ENCODE measurements at places on chromosomes 6 and 20. TPM values are rescaled to one million over a fixed set of nuclear protein-coding genes. Genes with fewer than 3 reads are reported as not detected.
A peak's percentile ranks its signal among the peaks of the same experiment; 100 is the strongest.

DNA sequence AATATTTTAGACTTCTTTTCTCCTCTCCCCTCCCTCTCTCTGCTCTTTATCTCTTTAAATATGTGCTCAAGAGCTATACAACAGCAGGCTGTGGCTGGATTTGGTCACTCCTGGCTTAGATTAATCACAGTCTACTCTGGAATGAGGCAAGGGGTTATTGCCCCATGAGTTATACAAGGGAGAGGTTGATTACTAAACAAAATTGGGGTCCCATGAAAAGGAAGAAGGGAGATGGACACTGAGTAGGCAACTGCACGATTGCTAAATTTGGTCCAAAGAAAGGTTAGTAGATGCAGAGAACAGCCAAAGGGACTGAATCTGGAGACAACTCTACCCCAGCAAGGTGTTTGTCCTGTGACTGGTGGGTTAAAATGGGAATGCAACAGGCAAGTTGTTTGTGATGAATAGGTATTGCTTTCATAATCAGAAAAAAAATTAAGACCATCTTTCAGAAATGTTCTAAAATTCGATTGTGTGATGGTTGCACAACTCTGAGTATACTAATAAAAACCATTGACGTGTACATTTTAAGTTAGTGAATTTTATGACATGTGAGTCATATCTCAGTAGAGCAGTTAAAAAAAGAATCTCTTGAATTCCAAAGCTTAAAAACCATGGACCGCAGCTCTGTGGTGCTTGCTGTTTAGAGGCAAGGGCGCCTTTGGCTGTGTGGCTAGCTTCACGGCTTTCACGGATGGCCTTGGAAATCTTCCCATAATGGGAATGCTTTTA is 57.1 kb downstream of the KIZ start:
- peak; percentile 72 for DNase-seq

The GPR6 gene
- not detected for total RNA-seq

DNA sequence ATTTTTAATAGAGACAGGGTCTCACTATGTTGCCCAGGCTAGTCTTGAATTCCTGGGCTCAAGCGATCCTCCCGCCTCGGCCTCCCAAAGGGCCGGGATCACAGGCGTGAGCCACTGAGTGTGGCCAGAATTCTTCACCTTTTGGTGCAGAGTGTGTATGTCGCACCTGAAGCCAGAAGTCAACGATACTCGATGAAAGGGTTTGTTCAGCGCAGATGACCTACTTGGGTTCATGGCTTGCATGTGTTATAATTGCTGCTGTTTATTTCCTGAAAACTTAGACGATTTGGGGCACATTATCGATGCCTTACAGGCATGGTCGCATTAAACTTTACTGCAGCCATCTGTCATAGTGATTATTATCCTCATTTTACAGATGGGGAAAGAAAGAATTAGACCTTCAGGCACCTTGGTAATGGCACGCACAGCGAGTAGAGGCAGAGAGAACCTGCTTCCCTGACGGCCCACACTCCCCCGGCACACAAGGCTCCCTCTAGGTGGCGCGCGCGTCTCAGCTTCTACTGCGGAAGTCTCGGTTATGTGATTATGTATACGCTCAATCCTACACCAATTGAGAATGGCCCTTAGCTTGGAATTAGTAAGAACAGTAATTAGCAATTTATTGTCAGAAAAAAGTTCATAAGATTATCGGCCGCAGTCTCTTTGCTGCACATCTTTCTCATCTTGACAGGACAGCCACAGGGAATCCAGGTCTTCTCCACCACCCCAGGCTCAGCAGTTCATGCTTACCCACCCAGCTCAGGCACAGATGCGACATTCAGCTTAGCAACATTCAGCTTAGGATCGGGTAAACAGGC is 212.8 kb upstream of the PROKR2 start:
- peak; percentile 84 for DNase-seq

DNA sequence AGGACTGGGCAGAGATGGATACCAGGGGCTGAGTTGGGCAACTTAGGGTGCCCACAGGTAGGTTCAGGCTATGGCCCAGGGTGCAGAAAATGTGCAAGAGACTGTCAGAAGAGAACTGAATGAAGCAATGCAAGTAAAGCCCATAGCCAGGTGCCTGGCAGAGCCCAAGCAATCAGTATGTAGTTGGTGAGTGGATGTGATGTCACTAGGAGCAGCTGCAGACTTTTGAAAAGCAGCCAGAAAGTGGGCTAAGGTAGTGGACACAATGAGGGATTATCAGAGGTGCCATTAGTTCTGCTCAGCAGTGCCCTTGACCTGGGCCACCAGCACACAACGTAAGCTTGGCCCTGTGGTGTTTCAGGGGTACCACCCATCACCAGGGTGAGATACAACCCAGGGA is 135.3 kb downstream of the SOBP start:
- DNase-seq: no peak

The ROS1 gene
- 0.71 TPM for total RNA-seq
